ENCODE measurements at places on chromosomes 2 and 18. TPM values are rescaled to one million over a fixed set of nuclear protein-coding genes. Genes with fewer than 3 reads are reported as not detected.

DNA sequence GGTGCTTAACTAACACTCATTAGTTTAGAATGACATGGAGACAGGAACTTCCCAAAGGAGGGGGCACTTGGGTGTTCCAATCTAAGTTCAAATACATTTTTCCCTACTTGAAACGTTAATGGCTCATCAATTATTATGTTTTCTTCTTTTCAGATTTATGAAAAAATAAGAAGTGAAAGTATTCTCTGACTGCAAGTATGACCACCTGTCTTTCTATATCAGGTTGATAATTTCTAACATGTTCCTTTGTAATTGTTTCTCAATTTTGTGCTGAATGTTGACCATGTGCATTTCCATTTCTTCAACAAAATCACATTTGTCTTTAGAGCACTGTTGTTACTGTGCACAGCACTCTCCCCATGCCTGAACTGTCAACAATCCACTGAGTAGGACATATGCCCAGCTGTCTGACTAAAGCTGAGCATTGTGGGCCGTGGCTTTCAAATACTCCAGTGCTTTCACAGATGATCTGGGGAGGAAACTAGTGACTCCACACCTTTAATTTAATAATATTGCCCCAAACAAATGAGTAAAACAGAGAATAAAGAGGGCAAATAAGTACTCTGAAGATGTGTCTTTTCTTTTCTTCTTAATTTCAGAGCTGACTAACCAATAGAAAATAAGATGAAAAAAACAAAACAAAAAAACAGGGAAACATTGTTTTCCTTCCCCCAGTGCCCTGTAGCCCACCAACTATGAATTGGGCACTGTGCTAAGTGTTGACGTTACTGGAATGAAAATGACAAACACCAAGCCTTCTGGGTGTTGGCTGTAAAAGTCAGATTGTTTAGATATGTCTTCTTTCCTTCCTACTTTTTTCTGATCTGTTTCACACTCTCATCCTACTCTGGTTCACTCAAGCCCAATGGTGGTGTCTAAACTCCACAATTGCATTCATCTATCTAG, 16.0 kb downstream of the LANCL1 start:
- DNase-seq = no peak

- DNase-seq = peak; percentile 75
These were observed 39.5 kb upstream of the MCFD2 start for GRCh38 chr2:46954951-46955571.

GRCh38 chr18:67081482-67082211, 434.9 kb downstream of the DSEL start:
- DNase-seq = no peak

DNA sequence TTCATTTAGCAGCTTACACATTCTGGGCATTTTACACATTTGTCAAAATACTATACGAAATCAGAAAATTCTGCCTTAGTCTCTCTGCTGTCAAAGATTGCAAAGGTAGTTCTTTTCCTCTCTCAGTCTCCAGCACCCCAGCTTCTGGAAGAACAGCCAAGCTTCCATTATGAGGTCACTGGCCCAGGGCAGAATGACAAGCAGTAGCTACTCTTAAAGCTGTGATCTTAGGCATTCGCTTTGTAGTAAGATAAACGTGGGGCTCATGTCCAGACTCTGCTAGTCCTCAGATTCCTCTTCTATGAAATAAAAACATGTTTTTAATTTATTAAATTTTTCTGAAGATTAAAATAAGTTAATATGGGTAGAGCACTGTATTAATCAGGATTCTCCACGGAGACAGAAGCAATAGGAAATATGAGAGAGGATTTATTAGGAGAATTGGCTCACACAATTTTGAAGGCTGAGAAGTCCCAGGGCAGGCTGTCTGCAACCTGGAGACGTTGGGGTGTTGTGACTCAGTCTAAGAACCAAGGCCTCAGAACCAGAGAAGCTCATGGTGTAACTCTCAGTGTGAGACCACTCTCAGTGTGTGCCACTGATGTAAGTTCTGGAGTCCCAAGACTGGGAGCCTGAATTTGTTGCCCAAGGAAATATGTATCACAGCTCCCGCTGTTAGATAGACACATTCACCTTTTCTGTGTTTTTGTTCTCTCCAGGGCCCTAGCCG, 201.2 kb downstream of the CMPK2 start:
- no peak for DNase-seq

- no peak for DNase-seq
These were observed 1.1 kb upstream of the SATB2 start for GRCh38 chr2:199458806-199459285.

- no peak for DNase-seq
These were observed 29.8 kb downstream of the CDC42EP3 start for GRCh38 chr2:37641582-37642171.

MOB1A gene
- total RNA-seq = 30.6 TPM
